ENCODE measurements at places on chromosomes 11 and 22.

DNA sequence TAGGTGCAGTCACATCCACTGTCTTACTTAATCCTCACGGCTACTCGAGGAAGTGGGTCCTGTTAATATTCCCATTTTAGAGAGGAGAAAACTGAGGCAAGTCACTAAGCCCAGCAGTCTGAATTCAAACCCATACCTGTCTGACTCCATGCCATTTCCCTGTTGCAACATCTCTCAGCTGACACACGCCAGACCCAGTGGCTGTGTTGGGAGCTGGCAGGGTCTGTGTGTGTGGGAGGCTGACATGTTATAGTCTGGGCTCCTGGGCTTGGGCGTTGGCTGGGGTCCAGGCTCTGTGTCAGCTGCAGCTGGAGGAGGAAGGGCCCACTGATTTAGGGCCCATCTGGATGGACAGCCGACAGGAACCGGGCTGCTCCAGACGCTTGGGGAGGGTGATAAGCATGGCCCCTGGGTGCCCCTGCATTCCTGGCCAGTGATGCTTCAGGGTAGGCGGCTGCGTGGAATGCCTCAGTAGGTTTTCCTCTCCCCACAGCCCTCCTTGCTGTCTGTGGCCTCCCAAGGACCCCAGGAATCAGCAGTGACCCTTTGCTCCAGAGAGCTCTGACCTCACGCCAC is 562.5 kb downstream of the MN1 start:
- DNase-seq, result no peak

GRCh38 chr11:1044160-1044559 is 7.6 kb upstream of the MUC6 start:
- DNase-seq, result no peak

- no peak for DNase-seq
These were observed 62.0 kb upstream of the ZC3H12C start for GRCh38 chr11:110031171-110031570.

- DNase-seq, result no peak
These were observed 21.1 kb upstream of the UPK3A start for GRCh38 chr22:45263463-45264269.

DNA sequence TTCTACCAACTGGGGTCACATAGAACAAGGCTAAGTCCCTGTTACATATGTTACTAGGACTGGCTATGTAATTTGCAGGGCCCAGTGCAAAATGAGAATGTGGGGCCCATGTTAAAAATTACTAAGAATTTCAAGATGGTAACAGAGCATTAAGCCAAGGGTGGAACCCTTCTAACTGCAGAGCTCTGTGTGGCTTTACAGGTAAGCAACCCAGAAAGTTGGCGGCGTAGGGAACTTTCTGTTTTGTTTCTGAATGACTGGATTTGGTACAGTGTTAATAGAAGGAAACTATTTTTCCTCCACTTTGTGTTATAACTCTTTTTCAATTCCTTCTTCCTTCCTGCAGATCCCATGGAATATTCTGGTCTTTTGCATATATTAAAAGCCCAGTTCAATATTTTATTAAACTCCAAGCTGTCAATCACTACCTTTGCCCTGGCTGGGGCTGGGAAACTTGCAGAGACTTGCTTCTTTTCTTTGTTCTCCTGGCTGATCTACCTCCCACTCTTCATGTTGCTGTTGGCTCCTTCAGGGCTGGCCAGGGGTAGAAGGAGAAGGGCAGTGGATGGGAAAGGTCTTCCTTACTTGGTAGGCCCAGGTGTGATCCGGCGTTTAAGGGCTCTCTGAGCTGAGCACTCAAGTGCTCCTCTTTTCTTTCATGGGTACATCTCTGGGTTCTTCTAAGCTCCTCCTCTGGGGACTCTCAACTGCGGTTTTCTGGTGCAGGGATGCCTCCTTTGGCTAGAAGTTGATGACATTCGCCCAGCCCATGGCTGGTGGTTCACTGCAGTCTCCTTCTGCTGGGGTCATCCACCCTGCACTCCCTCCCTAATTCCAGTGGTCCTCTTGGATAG is 67.7 kb downstream of the SNX19 start:
- no peak for DNase-seq

- DNase-seq, result no peak
These were observed 1337.8 kb downstream of the BRD1 start for GRCh38 chr22:48489551-48490499.

DNA sequence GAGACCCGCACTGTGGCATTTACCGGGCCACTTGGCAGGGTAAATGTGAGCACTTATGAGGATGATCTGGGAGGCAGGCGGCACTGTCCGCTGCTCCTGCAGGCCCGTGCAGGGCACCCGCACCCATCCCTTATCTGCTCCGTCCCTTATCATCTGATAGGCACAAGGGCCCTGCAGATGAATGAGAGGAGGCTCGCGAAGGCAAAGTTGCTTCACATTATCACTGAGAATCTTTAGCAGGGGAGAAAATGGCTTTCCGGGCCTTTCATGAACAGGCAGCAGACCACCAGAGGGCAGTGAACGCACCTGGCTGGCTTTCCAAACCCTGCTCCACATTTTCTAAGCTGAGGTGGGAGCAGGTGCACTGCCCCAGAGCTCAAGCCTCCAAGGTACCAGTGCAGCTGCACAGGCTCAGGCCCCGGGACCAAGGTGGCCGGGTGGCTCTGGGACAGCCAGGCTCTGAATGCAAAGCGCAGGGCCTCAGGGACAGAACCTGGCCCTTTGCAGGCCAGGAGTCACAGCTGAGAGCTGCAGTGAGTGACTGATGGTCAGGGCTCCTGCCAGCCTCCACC is 165.6 kb downstream of the SHANK2 start:
- no peak for DNase-seq

DNA sequence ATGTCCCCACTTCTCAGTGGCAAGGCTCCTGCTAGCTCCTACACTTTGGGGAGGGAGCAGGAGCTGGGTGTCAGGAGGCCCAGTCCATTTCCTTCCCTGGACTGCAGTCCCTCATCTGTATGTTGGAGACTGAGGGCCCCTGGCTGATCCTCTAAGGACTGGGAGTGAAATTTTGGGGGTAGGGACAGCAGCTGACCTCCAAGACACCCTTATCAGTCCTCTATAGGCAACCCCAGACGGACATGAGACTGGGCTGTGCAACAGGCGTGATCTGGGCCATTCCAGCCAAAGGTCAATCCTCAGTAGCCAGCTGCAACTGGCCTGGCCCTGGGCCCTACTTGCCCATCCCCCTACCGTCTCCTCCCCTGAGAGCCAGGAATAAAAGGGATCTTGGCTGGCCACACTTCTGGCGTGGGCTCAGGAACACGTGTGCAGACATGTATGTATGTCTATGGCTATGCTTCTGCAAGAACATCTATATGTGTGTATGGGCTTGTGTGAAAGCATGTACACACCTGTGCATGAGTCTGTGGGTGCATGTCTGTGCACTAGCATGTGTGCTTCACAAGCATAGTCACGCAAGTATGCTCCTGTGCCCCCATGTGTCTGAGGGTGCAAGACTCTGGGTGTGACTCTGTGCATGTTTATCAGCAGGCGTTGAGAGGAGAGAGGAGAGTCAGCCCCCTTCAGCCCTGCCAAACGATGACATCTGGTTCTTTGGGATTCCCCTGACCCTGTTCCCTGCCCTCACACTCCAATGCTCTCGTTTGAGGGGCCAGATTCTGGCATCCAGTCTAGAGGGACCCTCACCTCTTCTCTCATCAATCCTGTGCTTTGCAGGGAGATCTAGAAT is 24.6 kb upstream of the DGAT2 start:
- no peak for DNase-seq

DNA sequence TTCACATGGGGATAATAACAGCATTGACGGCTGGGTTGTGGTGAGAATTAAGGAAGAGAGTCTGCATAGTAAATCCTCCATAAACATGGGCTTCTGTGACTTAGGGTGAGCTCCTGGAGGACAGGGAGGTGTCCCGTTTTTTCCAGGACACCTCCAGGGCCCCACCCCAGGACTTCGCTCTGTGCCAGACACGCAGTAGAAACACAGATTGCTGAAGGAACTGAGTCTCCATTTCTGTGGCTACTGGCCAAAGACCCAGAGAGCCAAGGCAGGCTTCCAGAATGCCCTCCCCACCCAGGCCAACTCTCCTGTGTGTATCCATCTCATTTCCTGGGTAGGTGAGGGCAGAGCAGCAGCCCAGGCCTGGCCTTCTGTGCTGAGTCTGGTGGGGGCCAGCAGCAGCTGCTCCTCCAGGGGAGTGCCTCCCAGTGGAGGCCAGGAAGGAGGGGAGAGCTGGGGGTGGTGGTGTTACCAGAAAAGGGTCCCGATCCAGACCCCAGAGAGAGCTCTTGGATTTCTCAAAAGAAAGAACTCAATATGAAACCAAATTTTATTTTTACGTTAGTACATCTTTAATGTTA is 9.5 kb upstream of the RFPL3 start:
- DNase-seq, result no peak

GRCh38 chr11:64391839-64392238 is 32.9 kb downstream of the RPS6KA4 start:
- no peak for DNase-seq

DNA sequence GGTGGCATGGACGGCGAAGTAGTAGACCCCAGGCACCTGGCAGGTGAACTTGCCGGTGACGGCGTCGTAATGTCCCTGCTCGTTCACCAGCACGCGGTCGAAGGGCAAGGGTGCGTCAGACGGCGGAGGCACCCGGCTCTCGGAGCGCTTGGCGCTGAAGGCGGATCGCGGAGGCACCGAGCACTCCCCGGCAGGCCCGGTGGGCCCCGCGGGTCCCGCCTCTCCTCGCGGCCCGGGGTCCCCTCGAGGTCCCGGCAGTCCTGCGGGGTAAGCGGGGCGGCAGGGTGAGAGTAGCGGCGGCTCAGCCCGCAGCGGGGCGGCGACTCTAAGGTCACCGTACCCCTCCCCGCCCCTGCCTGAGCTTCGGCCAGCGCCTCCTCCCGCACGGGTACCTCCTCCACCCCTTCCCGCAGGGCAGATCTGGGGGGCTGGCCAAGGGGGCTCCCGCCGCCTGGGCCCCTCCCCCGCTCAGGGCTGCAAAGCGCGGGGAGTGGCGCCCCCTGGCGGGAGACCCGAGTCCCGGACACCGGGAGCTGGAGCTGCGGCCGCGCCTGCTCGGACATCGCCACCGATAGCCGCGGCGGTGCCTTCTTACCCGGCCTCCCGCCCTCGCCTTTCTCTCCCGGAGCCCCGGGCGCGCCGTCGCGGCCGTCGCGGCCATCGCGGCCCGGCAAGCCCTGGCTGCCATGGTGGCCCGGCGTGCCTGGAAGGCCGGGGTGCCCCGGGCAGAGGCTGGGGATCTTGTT is 921 bp downstream of the C1QTNF5 start:
- DNase-seq, result no peak

- no peak for DNase-seq
These were observed 485.7 kb downstream of the MN1 start for GRCh38 chr22:27315833-27316232.

GRCh38 chr11:127411283-127411682 is 410.7 kb upstream of the KIRREL3 start:
- DNase-seq, result no peak

- no peak for DNase-seq
These were observed 262.3 kb downstream of the CADM1 start for GRCh38 chr11:115241899-115242298.

DNA sequence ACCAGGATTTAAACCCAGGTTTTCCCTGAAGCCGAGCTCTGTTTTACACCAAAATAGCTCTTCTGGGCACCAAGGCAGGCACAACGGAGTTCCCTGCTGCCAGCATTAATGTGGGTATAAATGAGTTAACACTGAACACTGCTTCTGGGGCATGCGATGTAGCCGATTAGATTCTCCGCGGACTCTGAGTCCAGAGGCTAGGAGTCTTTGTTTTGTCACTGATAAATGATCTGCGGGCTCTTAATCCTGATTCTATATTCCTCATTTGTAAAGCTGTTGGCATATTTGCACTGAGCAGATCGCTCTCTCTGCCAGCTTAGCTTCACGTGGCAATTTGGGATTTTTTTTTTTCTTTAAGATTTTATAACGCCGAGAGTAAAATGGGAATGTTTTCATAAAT is 16.8 kb upstream of the LDLRAD3 start:
- DNase-seq, result no peak

- DNase-seq, result no peak
These were observed 63.3 kb downstream of the KCNQ1 start for GRCh38 chr11:2507945-2508749.

DNA sequence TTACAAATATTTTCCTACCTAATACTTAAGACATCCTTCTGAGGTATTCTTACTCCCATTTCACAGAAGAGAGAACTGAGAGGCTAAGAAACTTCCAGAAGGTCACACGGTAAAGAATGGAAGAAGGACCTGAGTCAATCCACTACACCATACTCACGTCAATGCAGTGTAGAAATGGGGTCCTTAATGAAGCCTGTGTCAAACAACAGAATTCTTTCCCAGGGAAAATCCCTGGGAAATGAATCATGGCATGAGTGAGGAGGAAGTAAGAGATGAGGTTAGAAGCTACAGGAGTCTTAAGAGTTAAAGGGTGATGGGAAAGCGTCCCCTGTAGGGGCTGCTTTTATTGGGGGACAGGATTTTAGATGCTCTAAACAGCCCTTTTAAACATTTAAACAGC is 147.9 kb downstream of the C11orf91 start:
- DNase-seq, result no peak

- DNase-seq, result no peak
These were observed 7.3 kb downstream of the TRIM34 start for GRCh38 chr11:5631969-5632635.

DNA sequence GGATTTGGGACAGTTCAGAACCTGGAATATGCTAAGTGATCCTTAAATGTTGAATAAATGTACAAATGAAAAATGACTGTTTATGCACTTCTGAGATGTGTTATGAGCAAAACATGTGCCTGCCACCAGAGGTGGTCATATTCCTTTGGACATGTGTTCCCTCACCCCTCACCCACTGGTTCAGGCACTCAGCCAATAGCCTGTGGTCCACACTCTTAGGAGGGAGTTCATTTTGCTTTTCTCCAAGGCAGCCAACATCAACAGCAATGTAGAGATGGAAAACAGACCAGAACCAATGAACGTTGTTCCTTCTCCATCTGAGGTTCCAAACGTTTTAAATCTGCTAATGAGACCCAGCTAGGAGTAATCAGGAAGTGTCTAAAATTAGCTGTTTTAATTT is 44.0 kb downstream of the RPUSD4 start:
- DNase-seq, result no peak

GRCh38 chr11:56819916-56820315 is 71.4 kb upstream of the OR9G4 start:
- no peak for DNase-seq

DNA sequence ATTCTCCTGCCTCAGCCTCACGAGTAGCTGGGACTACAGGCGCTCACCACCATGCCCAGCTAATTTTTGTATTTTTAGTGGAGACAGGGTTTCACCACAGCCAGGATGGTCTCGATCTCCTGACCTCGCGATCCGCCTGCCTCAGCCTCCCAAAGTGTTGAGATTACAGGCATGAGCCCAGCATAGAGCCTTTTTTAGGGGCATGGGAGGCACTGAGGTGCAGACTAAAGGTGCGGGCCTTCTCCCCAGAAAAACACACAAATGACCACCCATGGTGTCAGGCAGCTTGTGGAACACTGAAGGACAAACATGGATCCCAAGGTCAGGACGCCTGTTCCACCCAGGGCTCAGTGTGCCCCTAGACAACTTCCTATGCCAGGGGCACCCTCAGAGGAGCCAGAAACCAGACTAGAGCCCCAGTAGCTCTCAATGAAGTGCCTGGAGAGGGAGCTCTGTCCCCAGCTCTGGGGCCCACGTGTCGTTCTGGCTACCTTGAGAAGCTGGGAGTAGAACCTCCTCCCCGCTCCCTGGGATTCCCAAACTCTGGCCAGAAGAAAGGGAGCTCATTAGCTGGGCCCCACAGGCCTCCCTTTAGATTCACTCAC is 21.2 kb upstream of the CD5 start:
- DNase-seq, result no peak

- DNase-seq, result no peak
These were observed 131.6 kb upstream of the NECTIN1 start for GRCh38 chr11:119860561-119861094.

- DNase-seq, result no peak
These were observed 48.7 kb downstream of the DDX6 start for GRCh38 chr11:118742304-118742703.

Measured in CD4-positive, alpha-beta T cell treated with Interleukin-1 beta for 1 hour (primary cell).